Spinal cord (tissue), 10 donors: ENCODE measurements at places on chromosomes 3 and 15. TPM values are rescaled to one million over a fixed set of nuclear protein-coding genes. Genes with fewer than 3 reads are reported as not detected.

SH2D7 gene
- not detected for total RNA-seq

TXNRD3 gene
- total RNA-seq: 19.0 TPM

DIPK2A gene
- 32.7 TPM for total RNA-seq

RBSN gene
- total RNA-seq: 51.6 TPM

PLA2G4E gene
- not detected for total RNA-seq

OCA2 gene
- total RNA-seq: 7.5 TPM

COL8A1 gene
- 200 TPM for total RNA-seq

NPAP1 gene
- 0.44 TPM for total RNA-seq

ADGRG7 gene
- not detected for total RNA-seq

ABCF3 gene
- 49.5 TPM for total RNA-seq
